ENCODE measurements at places on chromosomes 3 and 15. TPM values are rescaled to one million over a fixed set of nuclear protein-coding genes. Genes with fewer than 3 reads are reported as not detected.

The ZSCAN2 gene
- 28.1 TPM for total RNA-seq

The CCR9 gene
- total RNA-seq = 1.1 TPM

The LRRN1 gene
- total RNA-seq = 2.9 TPM

The SLC12A1 gene
- total RNA-seq = not detected

The TIMP4 gene
- 2.6 TPM for total RNA-seq

The FBXO40 gene
- total RNA-seq = not detected

Data from stomach (tissue), 19 donors.